ENCODE measurements at places on chromosomes 16 and 17.

DNA sequence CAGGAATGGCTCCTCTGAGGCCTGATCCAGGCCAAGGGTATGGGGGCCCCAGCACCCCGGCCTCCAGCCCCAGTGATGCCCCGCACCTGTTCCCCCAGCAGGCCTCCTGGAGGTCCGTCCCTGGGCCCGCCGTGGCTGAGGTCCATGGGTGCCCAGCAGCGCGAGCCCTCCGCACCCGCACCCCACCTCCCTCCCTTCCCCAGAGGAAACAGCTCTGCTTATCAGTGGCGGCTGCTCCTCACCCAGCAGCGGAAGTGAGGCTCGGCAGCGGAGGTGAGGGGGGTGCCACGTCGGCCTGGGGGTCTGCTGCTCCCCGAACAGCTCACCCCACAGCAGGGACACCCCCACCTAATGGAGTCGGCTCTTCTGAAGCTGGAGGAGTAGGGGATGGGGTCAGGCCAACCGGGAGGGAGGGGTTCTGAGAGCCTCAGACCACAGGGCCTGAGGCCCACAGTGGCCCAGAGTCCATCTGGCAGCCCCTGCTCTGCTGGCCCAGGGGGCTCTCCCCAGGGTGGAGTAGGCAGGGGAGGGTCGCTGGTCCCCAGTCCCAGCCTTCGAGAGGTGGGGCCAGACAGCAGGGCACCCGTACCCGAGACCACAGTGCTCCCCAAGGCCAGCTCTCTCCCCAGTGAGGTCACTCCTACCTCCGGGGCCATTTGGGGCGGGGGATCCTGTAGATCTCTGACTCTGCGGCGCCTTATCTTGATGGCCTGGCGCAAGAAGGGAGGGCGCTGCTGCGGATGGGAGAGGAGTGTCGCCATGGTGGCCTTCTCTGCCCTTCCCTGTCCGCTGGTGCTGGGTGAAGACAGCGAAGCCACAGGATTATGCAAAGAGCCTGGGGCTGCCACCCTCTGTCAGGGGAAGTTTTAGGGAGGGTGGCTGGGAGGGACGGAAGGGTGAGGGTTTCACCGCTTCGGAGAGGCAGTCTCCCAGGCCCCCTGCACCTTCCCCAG, at the start of gene UNC13D:
Gene UNC13D (minus strand): TSS at position 828 of the 953 bp plus-strand sequence. CDS start 67 bp downstream, at position 761.
- DNase-seq = no peak

DNA sequence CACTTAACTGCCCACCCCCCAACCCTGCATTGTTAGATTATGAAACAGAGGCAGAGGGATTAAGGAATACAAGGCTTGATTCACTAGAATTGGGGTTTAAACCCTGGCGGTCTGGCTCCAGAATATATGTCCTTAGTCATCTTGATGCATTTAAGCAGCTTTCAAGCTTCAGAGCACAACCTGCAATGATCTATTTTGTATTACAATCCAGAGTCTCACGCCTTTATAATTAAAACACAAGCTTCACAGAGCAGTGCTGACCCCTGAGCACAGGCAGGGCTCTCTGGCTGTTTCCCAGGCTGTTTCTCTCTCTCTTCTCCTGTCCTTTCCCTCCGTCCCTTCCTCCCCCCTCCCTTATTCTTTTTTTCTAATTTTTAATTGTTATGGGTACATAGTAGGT, 209.1 kb downstream of the SPECC1 start:
- DNase-seq = no peak

DNA sequence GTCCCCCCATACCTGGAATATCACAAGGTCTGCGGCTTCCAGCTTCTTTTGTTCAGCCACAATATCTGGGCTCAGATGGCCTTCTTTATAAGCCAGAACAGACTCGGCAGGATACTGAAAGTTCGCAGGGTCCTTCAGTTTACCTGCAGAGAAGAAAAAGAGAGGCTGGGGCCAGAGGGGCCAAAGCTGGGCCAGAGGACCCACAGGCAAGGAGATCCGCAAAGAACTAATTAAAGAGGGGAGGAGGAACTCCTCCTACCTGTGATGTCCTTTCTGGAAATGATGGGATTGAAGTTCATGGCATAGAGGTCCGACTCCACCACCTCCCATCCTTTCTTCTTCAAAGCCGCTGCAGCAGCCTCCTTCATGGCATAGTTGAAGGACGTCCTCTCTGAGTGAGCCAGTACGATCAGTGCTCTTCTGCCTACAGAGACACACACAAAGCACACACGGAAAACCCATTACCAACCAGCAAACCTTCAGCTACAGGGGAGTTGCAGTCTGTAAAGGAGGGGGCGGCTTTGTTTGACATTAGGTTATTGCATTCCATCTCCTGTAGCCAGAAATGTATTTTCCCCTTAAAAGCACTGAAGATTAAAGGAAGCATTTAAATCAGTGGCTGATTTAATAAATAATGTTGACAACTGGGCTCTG, 8.1 kb downstream of the NQO1 start:
- DNase-seq = no peak

DNA sequence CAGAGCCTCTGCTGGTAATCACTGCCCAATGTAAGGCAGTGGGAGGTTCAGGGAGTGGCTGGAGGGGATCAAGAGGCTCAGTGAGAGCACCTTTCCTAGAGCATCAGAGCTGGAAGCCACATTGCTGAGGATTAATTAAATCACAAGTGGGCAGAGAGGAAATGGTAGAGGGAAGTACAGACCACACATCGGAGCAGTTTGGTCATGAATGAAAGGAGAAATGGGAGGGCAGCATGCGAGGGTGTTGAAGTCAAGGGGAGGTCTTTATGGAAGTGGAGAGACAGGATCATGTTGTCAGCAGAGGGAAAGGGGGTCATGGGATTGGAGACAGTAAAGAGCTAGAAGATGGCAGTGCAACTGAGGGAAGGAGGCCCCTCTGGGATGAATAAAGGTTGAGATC, 2.3 kb downstream of the CCL17 start:
- DNase-seq = no peak

- no peak for DNase-seq
Observed at GRCh38 chr16:29809850-29810698, 1.9 kb upstream of the PRRT2 start.

DNA sequence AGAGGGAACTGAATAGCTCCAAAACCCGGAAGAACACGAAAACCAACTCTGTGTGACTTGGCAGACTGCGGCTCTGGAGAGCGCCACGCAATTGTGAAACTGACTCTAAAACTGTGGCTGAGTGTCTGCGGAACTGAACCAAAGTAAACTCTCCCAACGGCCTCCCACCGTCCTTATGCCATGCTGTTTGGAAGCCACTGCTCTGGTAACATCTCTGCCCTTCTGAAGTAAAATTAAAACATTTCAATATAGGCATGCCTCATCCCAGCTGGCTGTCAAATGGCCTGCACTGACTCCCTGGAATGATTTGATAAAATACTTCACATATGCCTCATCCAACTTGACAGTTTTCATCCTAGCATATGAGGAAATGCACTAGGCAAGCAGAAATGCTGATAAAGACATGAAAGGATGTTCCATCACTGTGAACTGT, 70.2 kb downstream of the PARN start:
- DNase-seq = no peak

- DNase-seq = no peak
Observed at GRCh38 chr17:75557075-75557851, 30.3 kb upstream of the MYO15B start.

DNA sequence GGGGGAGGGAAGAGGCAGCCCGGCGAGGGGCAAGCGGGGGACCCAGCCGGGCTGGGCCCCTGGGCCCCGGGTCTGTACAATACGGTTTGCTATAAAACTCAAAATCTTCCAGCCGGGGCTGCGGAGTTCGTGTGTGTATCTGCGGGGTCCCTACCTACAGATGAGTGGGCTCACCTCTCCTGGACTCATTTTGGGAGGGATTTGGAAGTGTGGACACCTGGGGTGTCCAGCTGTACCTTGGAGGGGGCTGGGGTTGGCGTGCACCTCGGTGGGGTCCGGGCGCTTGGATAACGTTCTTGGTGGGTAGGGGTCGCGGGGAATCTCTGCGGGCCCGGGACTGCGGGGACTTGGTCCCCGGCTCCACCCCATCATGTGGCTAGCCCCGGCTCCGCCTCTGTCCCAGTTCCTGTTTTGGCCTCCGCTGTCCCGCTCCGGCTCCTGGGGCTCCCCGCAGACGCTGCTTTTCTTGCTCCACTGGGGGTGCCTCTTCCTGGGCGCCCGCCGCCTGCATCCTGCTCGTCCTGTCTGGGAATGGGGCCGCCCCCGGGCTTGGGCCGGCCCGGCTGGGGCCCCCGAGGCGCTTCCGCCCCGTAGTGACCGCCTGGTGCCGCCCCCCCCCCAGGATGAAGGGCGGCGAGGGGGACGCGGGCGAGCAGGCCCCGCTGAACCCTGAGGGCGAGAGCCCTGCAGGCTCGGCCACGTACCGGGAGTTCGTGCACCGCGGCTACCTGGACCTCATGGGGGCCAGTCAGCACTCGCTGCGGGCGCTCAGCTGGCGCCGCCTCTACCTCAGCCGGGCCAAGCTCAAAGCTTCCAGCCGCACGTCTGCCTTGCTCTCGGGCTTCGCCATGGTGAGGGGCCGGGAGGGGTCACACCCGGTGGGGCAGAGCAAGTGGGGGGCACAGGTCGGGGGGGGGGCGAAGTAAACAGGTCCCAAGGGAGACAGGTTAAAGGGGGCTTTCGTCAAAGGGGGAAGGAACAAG, at the start of gene ORAI3:
Gene ORAI3 (plus strand): TSS at position 402 of the 983 bp plus-strand sequence. CDS start 222 bp downstream, at position 624.
- DNase-seq = no peak

- no peak for DNase-seq
Observed at GRCh38 chr17:82175201-82175600, 37.4 kb downstream of the CCDC57 start.

GRCh38 chr17:35889241-35889640, 9.1 kb upstream of the CCL5 start:
- no peak for DNase-seq

- peak; percentile 64 for DNase-seq
Observed at GRCh38 chr17:7750321-7750821, 32.8 kb downstream of the DNAH2 start.
